ENCODE measurements at places on chromosomes 1 and 21. TPM values are rescaled to one million over a fixed set of nuclear protein-coding genes. Genes with fewer than 3 reads are reported as not detected.
A peak's percentile ranks its signal among the peaks of the same experiment; 100 is the strongest.

Gene OVAAL
- total RNA-seq: not detected

Gene TP73
- 2.1 TPM for total RNA-seq

Gene NR5A2
- total RNA-seq: 0.07 TPM

Gene SLAMF9
- not detected for total RNA-seq

Gene GABRD
- not detected for total RNA-seq

Gene SPATA46
- total RNA-seq: not detected

Gene LCE1E
- not detected for total RNA-seq

Gene CLCA4
- not detected for total RNA-seq

Gene KRTAP11-1
- total RNA-seq: not detected

Gene SPTA1
- total RNA-seq: not detected

GRCh38 chr1:9249534-9250410 is 15.2 kb downstream of the H6PD start:
- peaks cover under 1% of the 10 kb centered on the region for H3K4me1 ChIP-seq
- H3K36me3 ChIP-seq: peaks cover 44% of the 10 kb centered on the region
- no peak overlapping the region for H3K4me3 ChIP-seq
- no peak overlapping the region for H3K27ac ChIP-seq
- no peak for DNase-seq
- H3K27me3 ChIP-seq: no peaks in the 10 kb centered on the region

GRCh38 chr1:114703242-114703641 is 7.9 kb upstream of the AMPD1 start:
- no peak for DNase-seq
- peaks cover 4% of the 10 kb centered on the region for H3K4me1 ChIP-seq
- no peak overlapping the region for H3K4me3 ChIP-seq
- no peak overlapping the region for H3K27ac ChIP-seq
- peaks cover 3% of the 10 kb centered on the region for H3K27me3 ChIP-seq

- no peak for DNase-seq
- H3K27me3 ChIP-seq: no peaks in the 10 kb centered on the region
- peaks cover 50% of the 10 kb centered on the region for H3K36me3 ChIP-seq
- no peak overlapping the region for H3K27ac ChIP-seq
- no peaks in the 10 kb centered on the region for H3K4me1 ChIP-seq
- H3K4me3 ChIP-seq: no peak overlapping the region
Observed at GRCh38 chr1:111769517-111770146, 13.9 kb downstream of the DDX20 start.

DNA sequence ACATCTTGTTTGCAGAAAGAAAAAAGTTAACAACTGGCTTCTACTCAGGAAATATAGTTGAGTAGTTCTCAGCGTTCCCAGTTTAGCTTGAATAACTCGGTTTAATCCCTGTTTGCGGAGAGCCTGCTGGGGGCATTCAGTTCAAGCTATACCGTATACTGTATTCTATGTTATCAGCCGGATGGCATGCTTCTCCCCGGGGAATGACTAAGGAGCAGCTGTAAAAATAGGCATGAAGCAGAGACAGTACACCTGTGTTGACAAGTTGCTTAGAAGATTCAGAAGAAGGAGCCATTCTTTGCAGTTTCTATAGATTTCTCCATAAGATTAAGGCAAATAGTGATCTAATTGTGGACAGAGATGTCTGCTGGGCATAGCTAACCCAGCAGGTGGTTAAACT is 267.8 kb upstream of the NCAM2 start:
- H3K27ac ChIP-seq: no peak overlapping the region
- H3K27me3 ChIP-seq: no peaks in the 10 kb centered on the region
- DNase-seq: no peak
- H3K4me3 ChIP-seq: no peak overlapping the region
- no peaks in the 10 kb centered on the region for H3K36me3 ChIP-seq

DNA sequence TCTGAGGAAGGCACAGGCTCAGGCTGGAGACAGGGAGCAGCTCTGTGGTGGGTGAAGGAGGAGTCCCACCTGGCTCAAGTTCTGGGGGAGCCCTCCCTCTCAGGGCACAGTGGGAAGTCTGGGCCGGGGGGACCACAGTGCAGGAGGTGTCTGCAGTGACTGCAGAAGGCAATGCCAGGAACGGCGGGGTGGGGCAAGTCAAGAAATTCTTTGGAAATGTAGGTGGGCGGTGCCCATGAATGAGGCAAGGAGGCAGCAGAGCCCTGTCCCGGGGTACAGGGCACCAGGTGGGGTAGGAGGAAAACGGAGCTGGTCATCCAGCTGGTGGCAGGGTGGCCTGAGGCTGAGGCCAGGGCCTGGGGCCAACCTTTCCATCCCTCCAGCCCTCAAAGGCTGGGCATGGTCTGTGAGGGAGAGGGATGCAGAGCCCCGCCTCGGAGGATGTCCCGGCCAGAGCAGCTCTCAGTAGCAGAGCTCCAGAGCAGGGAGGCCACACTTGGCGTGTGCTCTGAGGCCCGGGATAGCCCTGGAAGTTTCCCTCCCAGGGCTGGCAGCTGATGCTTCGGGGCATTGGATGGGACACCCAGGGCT is 4.7 kb downstream of the TFF3 start:
- peak; percentile 17 for DNase-seq
- H3K27me3 ChIP-seq: peaks cover 18% of the 10 kb centered on the region
- H3K27ac ChIP-seq: peak overlapping the region; percentile 8
- no peaks in the 10 kb centered on the region for H3K36me3 ChIP-seq
- peaks cover 6% of the 10 kb centered on the region for H3K4me1 ChIP-seq

DNA sequence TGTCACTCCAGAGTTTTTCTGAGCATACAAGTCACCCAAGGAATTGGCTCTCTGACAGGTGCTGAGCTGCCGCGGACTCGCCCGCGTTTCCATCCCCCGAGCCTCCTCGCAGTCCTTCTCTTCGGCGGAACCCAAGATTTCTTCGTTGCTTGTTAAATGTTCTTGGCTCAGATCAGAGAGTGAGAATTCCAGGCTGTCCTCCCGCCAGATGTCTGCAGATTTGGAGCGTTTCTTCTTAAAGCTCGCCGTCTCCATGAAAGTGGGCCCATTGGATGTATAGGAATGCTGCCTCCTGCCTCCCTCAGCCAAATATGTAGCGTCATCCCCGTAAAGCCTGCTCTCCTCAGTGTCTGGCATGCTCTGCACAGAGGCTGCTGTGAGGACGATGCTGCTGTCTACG is 77.8 kb downstream of the TIAM1 start:
- H3K27me3 ChIP-seq: peaks cover 14% of the 10 kb centered on the region
- H3K4me3 ChIP-seq: no peak overlapping the region
- no peaks in the 10 kb centered on the region for H3K36me3 ChIP-seq
- no peak for DNase-seq
- no peak overlapping the region for H3K27ac ChIP-seq
- H3K4me1 ChIP-seq: peaks cover 4% of the 10 kb centered on the region

DNA sequence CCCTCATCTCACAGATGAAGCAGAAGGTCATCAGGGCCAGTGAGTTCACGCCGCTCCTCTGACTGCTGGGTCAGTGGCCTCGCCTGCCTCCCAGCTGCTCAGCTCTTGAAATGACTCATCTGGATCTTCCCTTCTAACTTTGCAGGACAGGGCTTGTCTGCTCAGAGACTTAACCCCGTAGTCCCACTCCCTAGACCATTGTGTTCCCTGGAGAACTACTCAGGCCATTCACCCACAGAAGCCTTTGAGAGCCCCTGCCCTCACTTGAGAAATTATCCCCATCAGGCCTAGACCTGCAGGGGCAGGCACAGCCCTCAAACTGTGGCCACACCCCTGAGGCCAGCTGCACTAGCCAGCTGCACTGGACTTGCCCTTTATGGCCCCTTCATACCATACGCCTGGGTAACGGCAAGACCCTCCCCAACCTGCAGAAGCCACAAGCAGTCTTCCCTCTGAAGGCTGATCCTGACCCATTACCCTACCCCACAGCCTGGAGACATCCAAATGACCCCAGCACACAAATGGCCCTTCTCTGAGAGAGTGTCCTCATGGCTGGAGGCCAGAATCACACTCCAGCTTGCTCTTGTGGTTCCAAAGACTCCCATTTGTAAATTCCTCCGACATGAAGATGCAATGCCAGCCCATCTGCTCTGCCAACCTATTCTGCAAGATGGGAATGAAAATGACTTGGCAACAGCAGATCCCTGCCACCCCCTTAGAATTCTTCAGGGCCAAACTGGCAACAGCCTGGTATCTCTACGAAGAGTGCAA is 33.2 kb downstream of the RCSD1 start:
- peaks cover 100% of the 10 kb centered on the region for H3K4me1 ChIP-seq
- peak overlapping the region; percentile 59 for H3K27ac ChIP-seq
- DNase-seq: no peak
- no peaks in the 10 kb centered on the region for H3K27me3 ChIP-seq
- H3K4me3 ChIP-seq: no peak overlapping the region

DNA sequence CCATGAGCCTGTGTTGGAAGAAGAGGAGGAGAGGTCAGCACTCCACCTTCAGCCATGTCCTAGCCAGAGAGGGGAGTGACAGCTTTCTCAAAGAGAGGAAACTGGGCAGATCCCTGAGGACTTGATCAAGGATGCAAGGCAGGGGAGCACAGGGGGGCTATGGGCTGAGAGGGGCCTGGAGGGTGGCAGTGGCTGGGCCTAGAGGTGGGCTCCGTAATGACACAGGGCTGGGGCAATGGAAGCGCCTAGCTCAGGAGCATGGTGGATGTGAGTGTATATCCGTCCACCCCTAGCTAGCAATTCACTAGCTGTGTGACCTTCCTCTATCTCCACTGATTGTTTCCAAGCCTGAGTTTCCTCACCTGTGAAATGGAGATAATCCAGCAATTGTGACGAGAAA is 32.6 kb downstream of the NEK2 start:
- no peak for DNase-seq
- H3K4me1 ChIP-seq: no peaks in the 10 kb centered on the region
- peaks cover 12% of the 10 kb centered on the region for H3K27me3 ChIP-seq

DNA sequence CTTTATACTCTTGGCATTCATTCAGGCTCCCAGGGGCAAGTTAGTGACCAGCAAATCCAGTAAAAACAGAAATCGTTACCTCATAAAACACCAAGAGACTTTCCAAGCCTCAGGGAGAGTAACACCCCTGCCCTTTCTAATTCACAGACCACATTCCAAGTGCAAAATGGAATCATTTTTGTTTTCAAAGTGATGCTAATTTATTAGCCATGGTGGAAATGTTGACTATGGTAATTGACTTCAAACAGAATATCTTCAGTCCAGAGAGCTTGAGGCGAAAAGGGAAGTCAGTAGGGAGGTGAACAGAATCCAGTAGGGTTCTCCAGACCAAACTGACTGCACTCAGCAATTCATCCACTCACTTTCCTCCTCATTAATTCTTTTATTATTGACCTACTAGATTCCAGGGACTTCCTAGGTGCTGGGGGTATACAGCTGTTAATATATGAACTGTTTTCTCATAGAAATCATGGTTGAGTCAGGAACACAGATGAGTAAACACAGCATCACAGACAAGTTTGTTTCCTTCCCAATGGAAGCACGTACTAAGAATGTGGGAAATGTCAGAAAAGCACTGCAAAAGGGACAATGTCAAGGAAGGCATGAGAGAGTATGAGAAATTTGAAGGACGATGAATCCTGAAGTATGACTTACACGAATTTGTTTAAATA is 388.5 kb upstream of the C1orf87 start:
- no peaks in the 10 kb centered on the region for H3K4me1 ChIP-seq
- no peaks in the 10 kb centered on the region for H3K27me3 ChIP-seq
- no peak overlapping the region for H3K4me3 ChIP-seq
- no peak overlapping the region for H3K27ac ChIP-seq
- H3K36me3 ChIP-seq: no peaks in the 10 kb centered on the region
- DNase-seq: no peak

- DNase-seq: no peak
- H3K27ac ChIP-seq: no peak overlapping the region
- no peaks in the 10 kb centered on the region for H3K36me3 ChIP-seq
- H3K4me3 ChIP-seq: no peak overlapping the region
- H3K27me3 ChIP-seq: peaks cover 12% of the 10 kb centered on the region
- no peaks in the 10 kb centered on the region for H3K4me1 ChIP-seq
Observed at GRCh38 chr1:34231441-34231840, 54.7 kb downstream of the C1orf94 start.

GRCh38 chr1:153985941-153986761 is at the start of gene RAB13:
TSS of gene RAB13 (minus strand) at chr1:153986339. CDS start at chr1:153986236, 103 bp downstream.
- H3K36me3 ChIP-seq: peaks cover 8% of the 10 kb centered on the region
- peak within 1 kb of the TSS; percentile 88 for H3K4me3 ChIP-seq
- no peaks in the 10 kb centered on the region for H3K27me3 ChIP-seq
- peak within 1 kb of the TSS; percentile 92 for H3K27ac ChIP-seq
- peaks cover 42% of the 10 kb centered on the region for H3K4me1 ChIP-seq
- peak; percentile 46 for DNase-seq

DNA sequence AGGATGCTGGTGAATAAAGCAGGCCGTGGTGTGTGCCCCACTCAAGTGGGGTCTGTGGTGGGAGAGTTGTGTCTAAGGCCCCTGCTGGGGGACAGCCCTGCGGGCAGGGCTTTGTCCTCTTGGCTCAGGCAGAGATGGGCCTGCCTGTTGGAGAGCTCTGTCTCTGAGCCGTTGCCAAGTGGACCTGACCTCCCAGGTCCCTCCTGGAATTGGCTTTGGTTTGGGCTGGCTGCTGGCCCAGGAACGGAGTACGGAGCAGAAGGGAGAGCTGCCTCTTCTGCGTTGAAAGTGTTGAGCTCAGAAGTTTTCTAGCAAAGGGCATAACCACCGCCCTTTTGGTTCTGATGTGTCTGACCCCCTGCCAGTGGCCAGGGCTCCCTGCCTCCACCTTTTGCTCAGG is 153.9 kb downstream of the PEX14 start:
- no peaks in the 10 kb centered on the region for H3K27me3 ChIP-seq
- no peak for DNase-seq
- no peak overlapping the region for H3K27ac ChIP-seq
- no peak overlapping the region for H3K4me3 ChIP-seq

DNA sequence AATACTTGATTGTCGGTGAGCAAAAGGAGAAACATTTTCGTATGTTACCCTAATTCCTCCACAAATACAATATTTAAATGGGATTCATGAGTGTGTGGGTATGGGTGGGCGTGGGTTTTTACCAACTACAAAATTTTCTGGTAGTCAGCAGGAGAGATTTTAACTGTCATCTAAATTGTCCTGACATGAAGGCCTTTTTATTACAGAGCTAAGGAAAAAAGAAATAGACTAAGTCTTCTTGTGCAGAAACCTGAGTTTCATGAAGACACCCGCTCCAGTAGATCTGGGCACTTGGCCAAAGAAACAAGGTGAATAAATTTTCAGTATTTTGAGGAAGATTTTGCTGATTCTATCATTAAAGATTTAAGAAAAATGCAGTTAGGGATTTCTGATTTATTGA is 752 bp downstream of the RGS18 start:
- no peaks in the 10 kb centered on the region for H3K27me3 ChIP-seq
- H3K36me3 ChIP-seq: no peaks in the 10 kb centered on the region
- H3K4me3 ChIP-seq: no peak overlapping the region
- H3K4me1 ChIP-seq: no peaks in the 10 kb centered on the region
- no peak overlapping the region for H3K27ac ChIP-seq

DNA sequence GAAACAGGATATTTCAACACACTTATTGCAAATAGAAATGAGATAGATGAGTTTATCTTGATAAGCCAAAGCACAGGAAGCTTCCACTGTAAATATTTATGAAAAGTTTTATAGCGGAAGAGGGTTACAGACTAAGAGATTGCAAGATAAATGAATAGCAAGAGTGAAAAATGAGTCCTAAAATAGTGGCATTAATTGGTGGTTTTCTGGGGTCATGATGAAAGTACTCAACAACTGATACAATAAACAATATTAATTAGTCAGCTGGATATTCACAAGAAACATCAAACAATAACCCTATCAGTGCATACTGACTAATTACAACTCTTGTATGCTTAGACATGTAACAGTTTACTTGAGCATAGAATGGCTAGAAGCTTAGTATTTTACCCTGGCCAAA is 154.8 kb upstream of the CHODL start:
- H3K4me3 ChIP-seq: no peak overlapping the region
- no peaks in the 10 kb centered on the region for H3K27me3 ChIP-seq
- H3K36me3 ChIP-seq: no peaks in the 10 kb centered on the region
- DNase-seq: no peak

- no peak overlapping the region for H3K27ac ChIP-seq
- H3K4me3 ChIP-seq: no peak overlapping the region
- H3K4me1 ChIP-seq: no peaks in the 10 kb centered on the region
- no peak for DNase-seq
- H3K27me3 ChIP-seq: peaks cover 6% of the 10 kb centered on the region
- H3K36me3 ChIP-seq: no peaks in the 10 kb centered on the region
Observed at GRCh38 chr1:14778898-14779865, 180.7 kb downstream of the KAZN start.

All from activated B cell treated with CpG ODN at 0.5 μM for 24 hours (primary cell).